Activated CD4-positive, alpha-beta T cell treated with anti-CD3 and anti-CD28 coated beads for 48 hours (primary cell): ENCODE measurements at places on chromosomes 6 and 20.

DNA sequence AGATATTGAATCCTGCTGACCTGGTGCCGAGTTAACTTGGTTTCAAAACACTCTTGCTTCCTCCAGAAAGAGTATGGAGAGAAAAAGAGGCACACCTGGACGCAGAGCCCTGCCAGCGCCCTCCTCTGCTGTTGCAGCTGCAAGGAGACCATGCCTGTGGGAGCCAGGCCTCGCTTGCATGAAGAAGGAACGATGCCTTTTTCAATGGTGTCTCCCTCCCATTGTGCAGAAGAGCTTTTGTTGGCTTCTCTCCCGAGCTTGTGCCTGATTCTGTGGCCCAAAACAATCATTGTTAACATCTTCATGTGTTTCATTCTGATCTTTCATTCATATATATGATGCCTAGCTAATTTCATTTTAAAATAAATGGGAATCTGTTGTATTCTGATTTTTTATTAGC lies 98.1 kb downstream of the FAM120B start:
- DNase-seq = no peak

- no peak for DNase-seq
Measured at GRCh38 chr6:1059596-1059995, 252.3 kb upstream of the FOXQ1 start.

GRCh38 chr20:36272547-36273220 lies 33.5 kb upstream of the DLGAP4 start:
- no peak for DNase-seq

DNA sequence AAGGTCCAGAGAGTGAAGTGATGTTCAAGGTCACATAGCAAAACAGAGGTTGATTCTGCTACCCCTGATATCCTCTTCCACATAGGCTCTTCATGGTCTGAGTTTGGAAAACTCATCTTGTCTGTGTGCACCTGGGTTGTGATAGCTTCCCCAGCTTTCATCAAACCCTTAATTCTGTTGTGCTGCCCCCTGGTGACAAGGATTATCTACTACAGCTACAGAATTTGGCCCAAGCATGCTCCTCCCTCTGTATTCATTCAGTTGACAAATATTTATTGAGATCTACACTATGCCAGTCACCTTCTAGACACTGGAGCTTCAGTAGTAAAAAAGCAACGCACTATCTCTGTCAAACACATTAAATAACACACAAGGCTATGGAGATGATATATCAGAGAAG lies 50.4 kb downstream of the SMPDL3A start:
- peak; percentile 65 for DNase-seq

- DNase-seq = no peak
Measured at GRCh38 chr6:106104476-106104875, 18.3 kb downstream of the PRDM1 start.

DNA sequence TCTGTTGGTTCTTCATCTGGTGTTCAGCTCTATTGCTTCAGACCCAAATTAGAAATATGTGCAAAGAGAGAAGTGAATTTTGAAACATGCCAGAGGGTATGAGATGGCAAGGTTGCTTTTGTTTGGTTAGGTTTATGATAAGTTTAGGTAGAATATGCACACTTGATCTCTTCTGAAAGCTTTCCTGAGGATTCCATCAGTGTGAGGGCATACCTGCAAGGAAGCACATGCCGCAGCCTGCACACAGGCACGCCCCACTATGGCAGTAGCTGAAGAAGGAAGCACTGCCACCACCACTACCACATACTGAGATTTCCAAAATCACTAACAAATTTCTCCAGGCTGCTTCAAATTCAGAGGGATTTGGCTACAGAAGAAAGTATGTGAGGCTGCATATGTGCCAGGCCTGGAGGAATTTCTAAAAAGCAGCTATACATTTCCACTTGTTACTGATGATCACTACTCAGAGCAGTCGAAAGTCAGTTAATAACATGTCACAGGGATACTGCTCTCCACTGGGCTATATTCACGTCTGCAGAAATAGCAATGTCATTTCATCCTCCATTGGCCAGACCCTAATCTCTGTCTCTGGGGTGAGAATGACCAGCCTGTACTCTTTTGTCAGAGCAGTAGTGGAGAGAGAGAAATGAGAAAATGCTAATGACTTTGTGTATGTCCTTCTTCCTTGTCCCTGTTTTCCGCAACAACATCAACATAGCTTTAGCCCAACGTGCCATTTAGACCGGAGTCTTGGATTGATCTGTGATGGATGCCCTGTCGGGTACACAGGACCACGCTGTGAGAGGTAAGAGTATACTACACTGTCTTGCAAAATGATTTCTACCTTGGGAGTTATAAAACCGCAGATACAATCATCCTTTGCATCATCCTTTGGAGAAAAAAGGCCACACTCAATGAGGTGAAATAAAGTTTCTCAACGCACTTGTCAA lies 396.7 kb downstream of the LAMA2 start:
- no peak for DNase-seq

DNA sequence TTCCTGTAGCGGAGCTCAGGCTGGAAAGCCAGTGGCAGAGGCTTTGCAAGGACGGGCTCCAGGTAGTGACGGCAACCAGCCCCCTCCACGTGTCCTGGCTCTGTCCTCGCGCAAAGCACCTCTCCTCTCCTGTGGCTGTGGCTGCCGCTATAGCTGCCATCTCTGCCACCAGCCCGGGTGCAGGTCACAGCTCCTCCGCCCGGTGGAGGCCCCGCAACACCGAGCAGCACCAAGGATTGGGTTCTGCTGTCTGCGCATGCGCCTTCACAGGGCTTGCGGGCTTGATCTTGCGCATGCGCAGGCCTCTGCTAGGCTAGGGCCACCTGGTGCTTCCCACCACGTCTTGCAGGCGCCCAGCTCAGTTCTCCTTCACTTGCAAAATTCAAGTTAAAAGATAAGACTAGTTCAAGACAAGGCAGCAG lies 625.4 kb downstream of the QKI start:
- DNase-seq = peak; percentile 29

GRCh38 chr6:118524686-118525085 lies 23.4 kb upstream of the PLN start:
- DNase-seq = no peak

DNA sequence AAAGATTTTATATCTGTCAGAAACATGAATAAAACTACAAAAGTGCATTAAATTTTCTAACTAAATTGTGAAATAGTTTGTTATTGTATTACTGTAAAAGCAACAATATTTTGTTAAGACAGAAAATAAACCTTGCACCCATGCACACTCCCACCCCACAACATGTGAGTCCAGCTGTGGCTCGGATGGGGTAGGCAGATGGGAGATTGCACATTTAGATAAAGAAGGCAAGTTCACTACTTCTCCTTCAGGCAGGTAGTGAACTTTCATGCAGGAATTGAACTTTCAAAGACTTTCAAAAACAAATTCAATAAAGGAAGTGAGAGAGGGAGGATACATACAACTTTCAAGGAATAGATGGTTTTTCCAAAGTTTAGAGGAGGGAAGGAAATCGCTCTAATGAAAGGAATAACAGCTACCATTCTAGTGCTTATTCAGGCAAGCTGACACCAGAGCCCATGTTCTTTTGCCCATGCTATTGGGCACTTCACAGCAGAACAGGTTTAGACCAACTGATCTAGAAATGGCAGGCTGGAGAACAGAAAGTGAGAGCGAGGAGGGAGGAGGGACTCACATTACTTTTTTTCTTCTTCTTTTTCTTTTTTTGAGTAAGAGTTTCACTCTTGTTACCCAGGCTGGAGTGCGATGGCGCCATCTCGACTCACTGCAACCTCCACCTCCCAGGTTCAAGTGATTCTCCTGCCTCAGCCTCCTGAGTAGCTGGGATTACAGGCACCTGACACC lies 28.5 kb downstream of the SF3B5 start:
- peak; percentile 65 for DNase-seq

- no peak for DNase-seq
Measured at GRCh38 chr6:30688569-30688968, 2.1 kb upstream of the PPP1R18 start.

DNA sequence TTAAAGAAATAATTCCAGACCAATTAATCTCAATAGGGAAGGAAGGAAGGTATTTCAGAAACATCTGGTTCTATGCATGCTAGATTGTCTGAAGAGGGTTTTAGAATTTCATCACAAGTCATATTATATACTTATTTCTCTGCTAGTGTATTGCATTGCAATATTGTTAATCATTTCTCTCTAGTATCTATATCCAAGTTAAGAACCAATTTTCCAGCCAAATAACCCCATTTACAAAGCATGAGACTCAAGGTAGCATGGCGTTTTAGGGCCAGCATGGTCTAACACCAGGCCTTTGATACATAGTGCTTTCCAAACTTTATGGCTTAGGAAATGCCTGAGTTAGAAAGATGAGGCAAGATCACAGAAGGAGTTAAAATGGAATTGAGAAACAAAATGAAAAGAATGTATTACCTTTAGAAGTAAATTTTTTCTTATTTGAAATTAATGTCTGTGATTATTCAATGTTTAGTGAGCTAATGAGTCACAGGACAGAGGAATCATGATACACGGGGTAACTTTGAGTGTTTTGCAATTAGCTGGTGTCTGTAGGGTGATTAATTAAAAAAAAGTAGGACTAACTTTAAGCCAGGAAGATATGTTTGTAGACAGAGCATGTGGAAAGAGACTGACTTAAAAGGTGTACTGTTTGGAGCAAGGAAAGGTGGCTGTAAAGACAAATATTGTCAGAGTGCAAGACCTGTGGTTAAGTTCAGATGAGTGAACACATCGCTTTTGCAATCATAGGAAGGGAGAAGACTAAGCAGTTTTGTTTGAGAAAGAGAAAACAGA lies 1006.2 kb upstream of the CITED2 start:
- DNase-seq = no peak

DNA sequence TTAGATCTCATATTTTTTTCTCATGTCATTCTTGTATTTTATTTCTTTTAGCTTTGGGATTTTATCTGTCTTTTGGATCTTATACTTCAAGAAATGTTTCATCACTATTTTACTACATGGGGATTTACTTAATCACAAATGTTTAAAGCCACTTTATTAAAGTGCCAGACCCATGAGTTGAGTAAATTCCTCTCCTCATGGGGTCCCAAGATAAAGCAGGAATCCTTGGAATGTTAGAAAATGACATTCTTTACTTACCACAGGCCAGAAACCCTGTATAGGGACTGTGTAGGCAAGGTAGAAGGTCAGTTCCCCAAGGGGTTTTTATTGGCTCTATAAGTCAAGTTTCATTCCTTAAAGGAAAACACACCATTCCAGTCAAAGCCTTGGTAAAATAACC lies 28.4 kb upstream of the OR2J2 start:
- DNase-seq = no peak

DNA sequence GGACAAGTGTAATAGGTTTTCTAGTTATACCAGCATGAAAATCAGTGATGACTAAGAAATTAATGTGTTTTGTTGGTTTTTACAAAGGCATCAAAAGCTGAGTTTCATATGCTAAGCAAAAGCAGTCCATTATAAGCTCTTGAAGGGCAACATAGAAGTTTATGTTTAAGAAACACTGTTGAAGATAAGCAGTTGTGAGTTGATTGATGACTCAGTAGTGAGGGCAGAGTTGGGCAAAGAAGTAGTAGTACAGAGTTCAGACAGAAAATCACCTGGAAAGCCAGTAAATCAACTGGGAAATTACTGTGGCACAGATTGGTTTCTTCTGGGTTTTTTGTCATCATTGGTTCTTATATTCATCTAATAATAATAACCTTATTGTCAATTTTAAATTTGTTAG lies 78.0 kb upstream of the SMIM8 start:
- no peak for DNase-seq

- DNase-seq = no peak
Measured at GRCh38 chr20:34634392-34634791, 42.5 kb downstream of the PIGU start.

- DNase-seq = no peak
Measured at GRCh38 chr6:26260110-26260637, 104.8 kb upstream of the BTN3A2 start.

DNA sequence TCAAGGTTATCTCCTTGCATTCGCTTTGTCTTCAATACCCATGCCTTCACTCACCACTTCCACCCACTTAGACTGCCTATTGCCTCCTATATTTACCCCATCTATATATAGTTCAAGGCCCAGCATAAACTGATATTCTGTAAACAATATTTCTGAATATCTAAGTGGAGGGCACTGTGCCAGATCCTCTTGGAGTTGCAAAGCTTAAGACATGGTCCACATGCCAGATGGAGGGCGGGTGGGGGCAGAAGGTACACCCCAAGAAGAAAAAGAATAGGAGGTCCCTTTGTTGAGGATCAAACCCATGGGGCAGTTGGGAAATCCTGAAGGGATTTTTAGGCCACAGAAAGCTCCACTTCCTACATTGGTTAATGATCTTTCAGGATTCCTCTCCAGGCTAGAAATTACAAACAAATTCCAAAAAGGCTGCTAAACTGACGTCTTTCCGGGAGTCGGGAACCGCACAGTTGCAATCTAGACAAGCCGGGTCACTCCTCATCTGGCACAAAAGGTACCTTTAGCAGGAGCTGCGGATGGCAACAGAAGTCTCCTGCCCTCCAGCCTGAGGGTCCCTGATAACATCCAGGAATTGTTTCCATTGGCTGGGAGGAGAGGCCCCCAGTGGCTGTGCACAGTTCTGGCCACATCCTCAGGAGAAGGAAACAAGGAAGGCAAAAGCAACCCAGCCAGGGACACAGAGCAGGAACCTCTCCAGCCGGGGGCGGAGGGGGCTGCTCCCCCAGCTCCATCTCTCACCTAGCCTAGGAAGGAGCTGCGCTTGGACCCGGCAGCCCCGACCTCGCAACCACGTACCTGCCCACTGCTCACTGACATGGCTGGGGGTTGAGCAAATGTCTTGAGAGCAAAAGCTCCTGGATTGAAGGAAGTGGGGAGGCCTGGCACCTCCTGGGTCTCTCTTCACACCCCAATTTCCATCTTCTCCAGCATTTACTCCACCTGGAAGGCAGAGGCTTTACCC lies 5.9 kb upstream of the LPIN3 start:
- no peak for DNase-seq

- DNase-seq = no peak
Measured at GRCh38 chr6:138541823-138542481, 42.7 kb upstream of the NHSL1 start.

- DNase-seq = no peak
Measured at GRCh38 chr6:145789443-145789842, 25.2 kb downstream of the FBXO30 start.

DNA sequence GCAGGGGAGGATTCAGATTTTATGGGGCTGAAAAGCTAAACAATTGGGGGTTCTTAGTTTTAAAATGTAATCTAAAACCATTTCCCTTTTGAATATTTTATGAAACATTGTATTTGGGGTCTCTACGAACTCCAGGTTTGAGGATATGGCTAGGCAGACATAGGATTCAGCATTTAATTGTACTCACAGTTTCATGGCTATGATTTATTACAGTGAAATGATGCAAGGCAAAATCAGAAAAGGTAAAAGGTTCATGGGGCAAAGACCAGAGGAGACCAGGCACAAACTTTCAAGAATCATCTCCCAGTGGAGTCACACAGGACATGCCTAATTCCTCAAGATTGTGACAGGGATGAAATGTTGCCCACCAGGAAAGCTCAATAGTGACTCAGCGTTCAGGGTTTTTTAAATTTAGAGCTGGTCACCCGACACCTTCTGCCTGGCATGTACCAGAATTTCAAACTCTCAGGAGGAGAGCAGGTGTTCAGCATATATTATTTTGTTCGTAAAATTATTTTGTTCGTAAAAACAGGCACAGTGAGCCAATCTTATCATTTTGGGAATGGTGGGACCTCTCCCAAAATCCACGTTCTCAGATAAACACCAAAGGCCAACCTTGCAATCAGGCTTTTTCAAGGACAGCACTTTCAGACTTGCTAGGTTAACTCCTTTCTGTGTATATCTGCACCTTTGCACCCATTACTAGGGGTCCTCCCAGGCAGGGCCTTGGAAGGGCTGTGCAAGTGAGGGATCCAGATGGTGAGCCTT lies 270.3 kb downstream of the NKAIN2 start:
- no peak for DNase-seq
